CD14-positive monocyte (primary cell): ENCODE measurements at places on chromosomes 1 and 21. TPM values are rescaled to one million over a fixed set of nuclear protein-coding genes. Genes with fewer than 3 reads are reported as not detected.

AGT gene
- not detected for polyA plus RNA-seq

GRCh38 chr1:30684881-30685795 lies 38.2 kb downstream of the MATN1 start:
- no peak for DNase-seq

HYI gene
- polyA plus RNA-seq, result 1.6 TPM

HSD3B1 gene
- not detected for polyA plus RNA-seq

OR2T35 gene
- not detected for polyA plus RNA-seq

PCSK9 gene
- not detected for polyA plus RNA-seq

- no peak for DNase-seq
These were observed 16.5 kb upstream of the CFHR5 start for GRCh38 chr1:196960854-196961253.

DNA sequence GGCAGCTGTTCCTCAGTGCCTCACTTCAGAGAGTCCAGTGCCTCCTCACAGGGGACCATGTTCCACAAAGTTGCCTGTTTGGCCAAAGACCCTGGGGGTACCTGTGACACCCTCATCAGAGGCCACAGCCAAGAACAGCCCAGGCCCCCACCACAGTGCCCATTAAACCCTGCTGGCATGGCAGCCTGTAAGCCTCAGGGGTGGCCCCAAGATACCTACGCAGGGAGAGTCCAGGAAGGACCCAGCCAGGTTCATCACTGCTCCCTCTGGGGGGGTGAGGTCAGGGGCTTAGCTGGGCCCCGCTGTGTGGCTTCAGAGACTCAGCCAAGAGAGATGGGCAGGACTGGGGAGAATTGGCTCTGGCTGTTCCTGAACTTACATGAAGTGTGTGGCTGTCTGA lies 19.1 kb upstream of the PRDM16 start:
- no peak for DNase-seq

CNKSR1 gene
- not detected for polyA plus RNA-seq
